Ovary (tissue), 10 donors: ENCODE measurements at places on chromosomes 2 and 18. TPM values are rescaled to one million over a fixed set of nuclear protein-coding genes. Genes with fewer than 3 reads are reported as not detected.

DNA sequence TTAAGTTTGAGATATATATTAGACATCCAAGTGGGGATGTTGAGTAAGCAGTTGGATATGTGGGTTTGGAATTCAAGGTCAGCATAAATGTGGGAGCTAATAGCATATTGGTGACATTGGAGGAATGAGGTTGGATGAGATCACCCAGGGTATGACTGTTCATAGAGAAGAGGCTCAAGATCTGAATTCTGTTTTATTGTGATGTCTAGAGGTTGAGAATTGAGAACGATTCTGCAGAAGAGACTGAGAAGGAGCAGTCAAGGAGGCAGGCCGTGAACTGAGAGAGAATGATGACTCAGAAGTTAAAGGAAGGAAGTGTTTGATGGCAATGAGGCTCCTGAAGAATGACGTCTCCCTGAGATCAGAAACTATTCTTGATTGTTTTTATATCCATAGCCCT lies 5.9 kb downstream of the SERPINB11 start:
- H3K4me3 ChIP-seq, result no peak overlapping the region
- DNase-seq, result no peak
- no peaks in the 10 kb centered on the region for H3K27me3 ChIP-seq
- no peak overlapping the region for H3K27ac ChIP-seq

Gene PELI1
- 13.4 TPM for total RNA-seq

DNA sequence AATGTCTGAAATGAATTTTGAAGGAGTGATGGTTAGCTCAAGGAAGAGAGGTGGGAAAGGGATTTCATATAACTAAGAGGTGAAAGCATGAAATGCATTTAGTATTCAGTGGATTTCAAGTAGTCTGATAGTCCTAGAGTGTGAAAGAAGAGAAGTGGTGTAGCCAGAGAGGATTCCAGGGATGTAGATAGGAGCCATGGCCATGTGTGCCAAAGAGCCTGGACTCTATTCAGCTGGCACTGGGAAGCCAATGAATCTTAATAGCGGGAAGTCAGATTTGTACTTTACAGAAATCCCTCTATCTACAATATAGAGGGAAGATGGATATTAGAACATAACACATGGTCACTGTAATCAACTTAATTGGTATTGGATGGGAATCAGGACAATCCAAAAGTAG lies 8.3 kb upstream of the BOLL start:
- no peaks in the 10 kb centered on the region for H3K36me3 ChIP-seq
- H3K27ac ChIP-seq, result no peak overlapping the region
- no peak overlapping the region for H3K4me3 ChIP-seq
- DNase-seq, result no peak
- H3K4me1 ChIP-seq, result no peaks in the 10 kb centered on the region

DNA sequence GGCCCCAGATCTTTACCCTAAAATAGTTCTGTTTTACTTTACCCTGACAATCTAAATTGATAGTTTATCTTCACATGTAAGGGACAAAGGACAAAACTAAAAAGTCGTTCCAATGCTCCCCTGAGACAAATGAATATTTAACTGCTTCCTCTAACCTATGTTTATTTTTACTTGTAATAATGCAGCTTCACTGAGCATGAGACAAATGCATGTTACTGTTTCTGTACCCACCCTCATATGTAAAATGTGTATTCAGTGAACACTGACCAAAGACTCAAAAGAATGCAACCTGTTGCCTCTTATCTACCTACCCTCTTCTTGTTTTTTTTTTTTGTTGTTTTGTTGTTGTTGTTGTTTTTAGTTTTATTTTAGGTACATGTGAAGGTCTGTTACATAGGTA lies 1570.9 kb upstream of the SLC39A10 start:
- no peaks in the 10 kb centered on the region for H3K4me1 ChIP-seq
- H3K4me3 ChIP-seq, result no peak overlapping the region
- H3K36me3 ChIP-seq, result no peaks in the 10 kb centered on the region
- H3K27me3 ChIP-seq, result no peaks in the 10 kb centered on the region

Gene CYTIP
- total RNA-seq, result 3.0 TPM

GRCh38 chr2:1492711-1493430 lies 79.6 kb downstream of the TPO start:
- H3K4me3 ChIP-seq, result no peak overlapping the region
- H3K27ac ChIP-seq, result no peak overlapping the region
- H3K27me3 ChIP-seq, result no peaks in the 10 kb centered on the region
- no peak for DNase-seq
- H3K4me1 ChIP-seq, result no peaks in the 10 kb centered on the region

Gene GTF2A1L
- 8.3 TPM for total RNA-seq

Gene PPP4R1
- total RNA-seq, result 121 TPM

- no peak overlapping the region for H3K27ac ChIP-seq
- H3K36me3 ChIP-seq, result no peaks in the 10 kb centered on the region
- no peaks in the 10 kb centered on the region for H3K4me1 ChIP-seq
Observed at GRCh38 chr18:5746844-5747243, 148.5 kb downstream of the TMEM200C start.

DNA sequence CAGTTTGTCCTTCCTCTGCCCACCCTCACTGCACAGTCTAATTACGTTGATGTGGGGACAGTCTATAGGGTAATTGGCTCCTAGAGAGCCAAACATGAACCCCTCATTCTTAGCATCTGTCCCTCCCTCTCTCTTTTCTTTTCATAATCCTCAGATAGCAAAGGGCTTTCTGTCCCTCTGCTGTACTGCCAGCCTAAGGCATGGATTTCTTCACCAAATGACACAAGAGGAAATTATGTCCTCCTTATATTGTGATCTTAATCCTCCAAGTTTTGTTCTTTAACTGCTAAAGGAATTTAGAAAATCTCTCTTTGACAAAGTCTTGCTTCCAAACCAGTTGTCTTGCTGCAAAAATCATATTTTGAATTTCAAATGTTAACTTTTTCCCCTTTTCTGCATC lies 18.5 kb downstream of the ANTXR1 start:
- H3K4me3 ChIP-seq, result no peak overlapping the region
- H3K27ac ChIP-seq, result no peak overlapping the region
- peaks cover 21% of the 10 kb centered on the region for H3K4me1 ChIP-seq
- no peaks in the 10 kb centered on the region for H3K27me3 ChIP-seq
- no peak for DNase-seq
- no peaks in the 10 kb centered on the region for H3K36me3 ChIP-seq

DNA sequence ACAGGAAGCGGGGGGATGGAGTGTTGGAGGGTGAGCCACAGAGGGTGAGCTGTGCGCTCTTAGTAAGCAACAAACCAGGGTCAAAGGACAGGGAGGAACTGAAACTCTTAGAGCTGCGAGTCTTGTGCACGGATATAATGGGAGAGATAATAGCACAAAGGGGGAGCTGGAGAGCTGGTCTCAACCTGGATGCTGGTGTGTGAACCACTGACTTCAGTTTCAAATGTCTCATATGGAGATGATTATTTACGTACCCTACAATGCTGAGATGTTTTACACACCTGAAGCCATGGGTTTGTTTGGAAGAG lies 35.9 kb downstream of the PTGR3 start:
- no peaks in the 10 kb centered on the region for H3K4me1 ChIP-seq
- H3K27me3 ChIP-seq, result no peaks in the 10 kb centered on the region
- no peak overlapping the region for H3K27ac ChIP-seq

GRCh38 chr18:50700245-50701165 lies 119.3 kb downstream of the MRO start:
- H3K27ac ChIP-seq, result no peak overlapping the region
- H3K4me3 ChIP-seq, result no peak overlapping the region
- no peaks in the 10 kb centered on the region for H3K36me3 ChIP-seq

DNA sequence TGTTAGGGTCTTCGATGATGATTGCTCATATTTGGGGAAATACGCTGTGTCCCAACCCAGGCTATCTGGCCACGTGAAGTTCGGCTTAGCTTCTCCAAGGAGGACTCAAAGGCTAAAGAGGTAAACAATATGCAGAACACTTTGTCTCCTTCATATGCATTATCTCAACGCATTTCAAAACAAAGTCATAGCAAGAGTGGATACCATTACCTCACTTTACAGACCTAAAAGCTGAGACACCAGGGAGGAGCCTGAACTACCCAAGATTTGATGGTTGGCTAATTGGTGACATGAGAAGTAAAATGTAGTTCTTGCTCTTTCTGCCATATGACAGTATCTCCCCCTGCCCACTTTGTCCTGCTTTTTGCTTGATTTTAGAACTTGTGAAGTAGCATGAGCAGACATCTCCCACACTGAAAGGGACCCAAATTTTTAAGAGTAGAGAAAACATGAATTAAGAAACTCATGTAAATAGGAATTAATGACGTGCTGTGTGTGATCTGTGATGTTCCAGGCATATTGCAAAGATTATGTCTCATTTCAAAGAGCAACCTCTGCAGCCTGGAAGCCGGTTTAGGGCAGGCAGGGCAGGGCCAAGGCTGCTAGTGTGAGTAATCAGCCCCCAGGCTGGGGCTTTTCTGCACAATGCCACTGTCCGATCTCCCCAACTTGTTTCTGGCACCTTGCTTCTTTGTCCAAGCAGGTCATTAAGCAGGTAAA lies 144.5 kb downstream of the BCL11A start:
- DNase-seq, result no peak
- H3K4me1 ChIP-seq, result peaks cover 3% of the 10 kb centered on the region
- no peak overlapping the region for H3K4me3 ChIP-seq
- H3K27ac ChIP-seq, result no peak overlapping the region
- no peaks in the 10 kb centered on the region for H3K27me3 ChIP-seq

Gene COLEC12
- total RNA-seq, result 6.3 TPM

GRCh38 chr18:67919316-67919715 lies 402.8 kb upstream of the DSEL start:
- no peak overlapping the region for H3K27ac ChIP-seq
- no peaks in the 10 kb centered on the region for H3K4me1 ChIP-seq
- DNase-seq, result no peak
- no peaks in the 10 kb centered on the region for H3K27me3 ChIP-seq

Gene POTEJ
- total RNA-seq, result not detected

Gene BMP10
- total RNA-seq, result not detected

DNA sequence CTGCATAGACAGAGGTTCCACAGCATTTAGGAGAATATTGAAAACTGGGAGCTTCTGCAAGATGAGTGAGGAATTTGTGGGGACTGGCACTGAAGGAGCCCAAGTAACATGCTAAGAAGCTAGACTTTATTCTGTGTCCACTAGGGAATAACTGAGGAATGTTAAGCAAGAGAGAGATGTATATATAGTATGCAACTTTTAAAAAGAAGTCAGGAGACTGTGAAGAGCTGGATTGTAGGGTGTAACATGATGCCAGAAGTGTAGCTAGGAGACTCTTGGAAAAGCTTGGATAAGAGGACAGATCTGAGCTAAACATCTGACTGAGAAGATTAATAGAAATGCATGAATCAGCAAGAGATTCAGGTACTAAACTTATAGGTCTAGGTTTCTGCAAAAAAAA lies 270.6 kb upstream of the MMADHC start:
- H3K4me3 ChIP-seq, result no peak overlapping the region
- H3K4me1 ChIP-seq, result no peaks in the 10 kb centered on the region
- H3K27ac ChIP-seq, result no peak overlapping the region
- no peaks in the 10 kb centered on the region for H3K27me3 ChIP-seq
